ENCODE measurements at places on chromosomes 1 and 21. TPM values are rescaled to one million over a fixed set of nuclear protein-coding genes. Genes with fewer than 3 reads are reported as not detected.

The HOOK1 gene
- total RNA-seq: 14.0 TPM

The PROK1 gene
- not detected for total RNA-seq

The AGMAT gene
- 26.2 TPM for total RNA-seq

The ADAMTS5 gene
- total RNA-seq: not detected

The CYP4A11 gene
- not detected for total RNA-seq

The PGLYRP4 gene
- not detected for total RNA-seq

The HFM1 gene
- total RNA-seq: not detected

The SLC1A7 gene
- total RNA-seq: not detected

The NR1I3 gene
- total RNA-seq: not detected

The FAM163A gene
- total RNA-seq: not detected

The PRCC gene
- 91.8 TPM for total RNA-seq

The MPZ gene
- 2.9 TPM for total RNA-seq

The FAM43B gene
- total RNA-seq: not detected

The VASH2 gene
- 0.22 TPM for total RNA-seq

The UCK2 gene
- 92.2 TPM for total RNA-seq

The TMEM54 gene
- 1.4 TPM for total RNA-seq

The HES3 gene
- not detected for total RNA-seq

The BCL2L15 gene
- total RNA-seq: 0.88 TPM

The ZBTB7B gene
- 14.1 TPM for total RNA-seq

The INKA2 gene
- 0.84 TPM for total RNA-seq

The PLPPR5 gene
- not detected for total RNA-seq

The ACTL8 gene
- not detected for total RNA-seq

The FGR gene
- total RNA-seq: 0.35 TPM

The SH2D1B gene
- not detected for total RNA-seq

The MANEAL gene
- total RNA-seq: 1.5 TPM

The HSPB7 gene
- total RNA-seq: not detected

The C1orf53 gene
- 0.95 TPM for total RNA-seq

The TRIM58 gene
- 0.08 TPM for total RNA-seq

The AADACL3 gene
- total RNA-seq: not detected

The TLR5 gene
- 0.19 TPM for total RNA-seq

The PODN gene
- not detected for total RNA-seq

The PLEKHA6 gene
- 1.5 TPM for total RNA-seq

The SLC5A3 gene
- 12.7 TPM for total RNA-seq

The PDE9A gene
- total RNA-seq: 7.7 TPM

The FALEC gene
- not detected for total RNA-seq

The DPT gene
- total RNA-seq: not detected

The IGSF21 gene
- not detected for total RNA-seq

The FAM78B gene
- total RNA-seq: 0.62 TPM

The LCE1F gene
- total RNA-seq: not detected

The CD247 gene
- total RNA-seq: 166 TPM

The RIPK4 gene
- total RNA-seq: 0.76 TPM

The NFYC gene
- 59.0 TPM for total RNA-seq

The CRABP2 gene
- total RNA-seq: 1.2 TPM

The OLIG2 gene
- not detected for total RNA-seq

The CELA2A gene
- not detected for total RNA-seq

The FCRL2 gene
- total RNA-seq: 0.12 TPM

The SERPINC1 gene
- not detected for total RNA-seq

The SETD4 gene
- total RNA-seq: 15.0 TPM

The A3GALT2 gene
- total RNA-seq: not detected

The USP24 gene
- 44.4 TPM for total RNA-seq

The WNT3A gene
- not detected for total RNA-seq
